ENCODE measurements at places on chromosomes 11 and 22.

GRCh38 chr11:1421291-1421690 is 31.6 kb downstream of the BRSK2 start:
- no peak for DNase-seq

DNA sequence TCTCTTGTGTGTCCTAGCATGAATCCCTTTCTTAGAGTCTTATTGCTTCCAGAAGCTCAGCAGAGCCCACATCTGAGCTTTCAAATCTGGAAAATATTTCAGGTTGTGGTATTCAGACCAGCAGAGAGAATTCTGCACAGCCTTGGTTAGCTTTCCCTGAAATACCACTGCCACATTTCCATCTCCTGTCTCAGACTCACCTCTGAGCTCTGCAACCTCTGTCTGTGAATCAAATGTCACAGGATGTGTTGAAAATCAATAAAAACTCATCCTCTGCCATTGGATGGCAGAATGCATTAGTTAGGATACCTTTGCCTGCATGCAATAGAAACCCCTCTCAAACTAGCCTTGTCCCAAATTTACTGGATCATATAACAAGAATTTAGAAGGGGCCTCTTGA is 47.7 kb downstream of the ENDOD1 start:
- no peak for DNase-seq

GRCh38 chr11:97506076-97506759 is 1116.4 kb downstream of the JRKL start:
- DNase-seq = no peak

DNA sequence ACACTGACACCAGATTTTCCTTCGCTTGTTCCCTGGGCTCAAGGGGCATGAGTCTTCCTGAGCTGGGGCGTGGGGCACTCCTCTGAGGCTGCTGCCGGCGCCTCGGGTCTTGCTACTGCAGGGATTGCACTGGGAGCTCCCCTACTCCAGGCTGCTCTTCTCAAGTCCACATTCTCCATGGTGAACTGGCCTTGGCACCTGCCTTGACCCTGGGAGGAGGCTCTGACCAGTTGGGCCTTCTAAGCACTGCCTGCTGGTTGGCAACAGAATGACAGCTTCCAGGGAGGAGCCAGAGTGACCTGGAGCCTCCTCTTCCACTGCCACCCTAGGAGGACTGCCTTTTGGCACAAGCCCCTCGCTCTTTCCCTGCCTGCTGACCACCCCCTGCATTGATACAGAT is 9.5 kb downstream of the FREY1 start:
- no peak for DNase-seq

DNA sequence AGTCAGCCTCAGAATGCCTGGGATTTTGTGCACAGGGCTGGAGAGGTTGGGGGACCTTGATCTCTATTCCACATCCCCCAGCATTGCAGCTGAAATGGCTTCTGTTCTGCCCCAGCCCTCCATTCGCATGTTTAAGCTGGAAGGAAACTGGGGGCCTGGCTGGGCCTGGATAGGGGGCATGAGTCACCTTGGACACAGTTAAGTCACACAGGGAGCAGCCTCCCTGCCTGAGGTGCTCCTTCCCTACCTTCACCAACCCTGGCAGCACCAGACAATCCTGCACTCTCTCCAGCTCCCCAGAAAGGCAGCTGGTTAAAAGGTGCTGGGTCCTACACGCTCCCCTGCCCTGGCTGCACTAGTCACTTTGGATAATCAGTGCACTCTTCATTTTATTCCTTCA is 763 bp downstream of the SMIM45 start:
- no peak for DNase-seq

- DNase-seq = no peak
These were observed 31.5 kb upstream of the RAB38 start for GRCh38 chr11:88206751-88207150.

- DNase-seq = no peak
These were observed 16.4 kb upstream of the UPK3A start for GRCh38 chr22:45268167-45268957.

GRCh38 chr22:47631571-47632102 is 869.2 kb downstream of the TBC1D22A start:
- no peak for DNase-seq

DNA sequence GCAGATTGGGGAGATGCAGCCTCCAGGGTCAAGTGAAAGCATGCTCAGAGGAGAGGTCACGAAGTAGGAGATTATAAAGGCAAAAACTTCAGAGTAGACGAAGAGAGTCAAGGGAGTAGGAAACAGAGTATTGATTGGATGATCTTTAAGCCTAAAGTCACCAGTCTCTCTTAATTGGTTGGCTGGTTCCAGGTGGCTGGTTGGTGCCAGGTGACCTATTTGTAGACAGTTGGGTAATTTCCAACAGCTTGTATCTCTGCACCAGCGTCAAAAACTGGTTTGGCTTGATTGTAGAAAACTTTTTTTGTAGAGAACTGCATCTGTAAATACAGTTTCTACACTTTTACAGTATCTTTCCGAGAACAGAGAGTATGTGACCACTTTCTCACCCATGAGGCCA is 75.7 kb upstream of the CCDC90B start:
- no peak for DNase-seq

DNA sequence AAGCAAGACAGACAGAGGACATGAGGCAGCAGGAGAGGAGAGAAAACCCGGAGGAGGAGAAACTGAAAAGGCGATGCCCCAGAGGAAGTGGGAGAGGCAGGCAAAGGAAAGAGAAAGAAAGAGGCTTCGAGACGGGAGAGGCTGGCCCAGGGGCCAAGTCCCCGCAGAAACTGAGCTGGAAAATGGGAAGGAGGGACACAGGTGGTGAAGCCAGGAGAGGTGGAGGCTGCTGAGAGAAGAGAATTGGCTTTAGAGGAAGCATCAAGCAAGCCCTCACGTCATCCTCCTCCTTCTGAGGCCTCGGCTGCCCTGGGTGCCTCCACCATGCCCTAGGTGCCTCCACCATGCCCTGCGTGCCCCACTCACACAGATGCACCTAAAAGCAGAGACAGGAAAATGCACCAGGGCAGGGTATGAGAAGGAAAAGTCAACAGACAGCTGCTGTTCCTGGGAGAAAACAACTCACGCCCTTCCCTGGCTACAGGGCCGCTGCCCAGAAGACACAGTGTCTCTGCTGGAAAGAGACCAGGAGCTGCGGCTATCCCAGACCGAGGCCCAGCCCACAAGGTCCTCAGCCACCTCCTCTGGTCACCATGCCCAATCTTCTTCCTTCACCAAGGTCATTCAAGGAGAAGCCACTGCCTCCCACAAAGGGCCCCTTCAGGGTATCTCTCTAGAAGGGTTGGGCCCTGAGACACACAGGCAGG is 14.3 kb downstream of the FXYD6 start:
- DNase-seq = no peak

DNA sequence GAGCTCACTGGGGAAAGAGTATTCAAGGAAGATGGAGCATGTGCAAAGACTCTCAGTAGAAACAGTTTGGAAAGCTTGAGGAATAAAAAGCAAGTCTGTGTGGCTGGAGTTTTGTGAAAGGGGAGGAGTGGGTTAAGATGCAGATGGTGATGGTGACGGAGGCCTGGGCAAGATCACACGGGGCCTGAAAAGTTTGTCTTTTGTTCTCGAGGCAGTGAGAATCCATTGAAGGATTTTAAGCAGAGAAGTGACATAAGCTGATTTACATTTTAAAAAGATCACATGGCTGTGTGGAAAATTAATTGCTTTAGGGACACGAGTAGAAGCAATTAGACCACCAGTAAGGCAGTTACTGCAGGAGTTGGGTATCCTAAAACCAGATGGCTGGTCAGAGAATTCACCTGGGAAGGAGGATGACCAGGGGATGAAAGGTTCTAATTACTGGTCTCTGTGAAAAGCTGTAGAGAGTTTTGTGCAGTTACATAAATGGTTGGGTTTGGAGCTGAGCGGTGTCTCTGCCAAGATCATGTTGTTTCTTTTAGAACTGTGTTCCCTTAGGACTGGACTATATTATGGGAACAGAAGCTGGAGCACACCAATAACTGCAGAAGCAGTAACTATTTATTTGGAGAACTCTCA is 7.1 kb downstream of the RRP8 start:
- no peak for DNase-seq

DNA sequence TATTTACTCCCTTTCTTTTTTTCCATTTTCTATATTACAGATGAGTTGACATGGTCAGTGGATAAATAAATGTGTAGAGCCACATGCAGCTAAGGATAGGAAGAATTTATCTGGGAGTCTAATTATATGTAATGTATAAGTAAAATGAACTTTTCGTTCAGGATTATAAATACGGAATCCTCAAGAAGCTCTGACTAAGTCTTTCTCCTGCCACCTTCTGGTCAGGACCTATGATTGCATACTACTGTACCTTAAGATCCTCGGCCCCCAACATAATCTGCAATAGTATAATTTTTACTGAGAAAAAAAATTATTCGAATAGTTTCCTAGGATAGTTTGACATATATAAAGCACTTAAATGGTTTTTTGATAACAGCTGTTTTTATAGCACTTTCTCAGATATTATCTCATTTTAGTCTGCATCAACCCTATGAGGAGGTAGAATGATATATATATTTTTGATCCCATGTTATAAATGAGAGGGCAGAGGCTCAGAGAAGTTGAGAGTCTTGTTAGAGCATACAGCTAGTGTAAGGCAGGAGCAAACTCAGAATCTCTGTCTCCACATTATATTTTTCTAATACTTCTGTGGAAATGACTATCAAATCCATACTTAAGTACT is 36.1 kb downstream of the CCDC90B start:
- no peak for DNase-seq

GRCh38 chr11:29432719-29433325 is 584.0 kb downstream of the KCNA4 start:
- DNase-seq = no peak

GRCh38 chr11:119590651-119591351 is 138.2 kb downstream of the NECTIN1 start:
- no peak for DNase-seq

DNA sequence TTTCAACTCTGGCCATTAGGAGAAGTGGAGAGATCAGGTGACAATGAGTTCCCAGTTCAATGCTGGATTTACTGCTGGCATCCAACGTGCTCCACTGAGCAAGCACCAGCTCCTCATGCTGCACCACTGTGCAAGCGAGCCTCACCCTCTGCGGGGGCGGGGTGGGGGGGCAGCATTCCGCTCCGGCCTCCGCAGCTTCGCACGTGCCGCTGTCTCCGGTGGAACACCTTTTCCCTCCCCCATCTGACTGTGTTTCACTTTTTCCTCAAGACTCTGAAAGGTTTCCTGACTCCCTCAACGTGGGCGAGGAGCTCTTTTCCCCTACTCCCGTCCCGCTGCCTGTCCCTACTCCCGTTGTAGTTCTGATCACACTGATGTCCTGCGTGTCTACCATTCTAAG is 835 bp upstream of the RHOD start:
- DNase-seq = no peak

DNA sequence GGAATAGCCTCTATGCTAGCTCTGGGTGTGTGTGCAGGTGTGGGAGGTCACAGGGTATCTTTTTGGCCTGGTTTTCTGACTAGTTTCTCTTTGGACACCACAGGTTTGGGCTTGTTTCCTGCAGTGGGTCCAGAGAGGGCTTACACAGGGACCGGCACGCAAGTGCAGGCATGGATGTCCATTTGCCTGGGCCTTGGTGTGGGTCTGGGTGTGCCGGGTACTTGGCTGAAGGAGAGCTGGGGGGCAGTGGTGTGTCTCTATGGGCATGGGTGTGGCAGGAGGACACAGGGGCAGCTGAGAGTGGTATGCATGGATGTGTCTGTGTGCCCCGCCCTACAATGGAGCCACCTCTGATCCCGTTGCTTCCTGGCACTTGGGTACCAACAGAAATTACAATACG is 7.5 kb upstream of the KCNJ11 start:
- DNase-seq = no peak
